Stomach (tissue), 19 donors: ENCODE measurements at places on chromosomes 3 and 15. TPM values are rescaled to one million over a fixed set of nuclear protein-coding genes. Genes with fewer than 3 reads are reported as not detected.

DNA sequence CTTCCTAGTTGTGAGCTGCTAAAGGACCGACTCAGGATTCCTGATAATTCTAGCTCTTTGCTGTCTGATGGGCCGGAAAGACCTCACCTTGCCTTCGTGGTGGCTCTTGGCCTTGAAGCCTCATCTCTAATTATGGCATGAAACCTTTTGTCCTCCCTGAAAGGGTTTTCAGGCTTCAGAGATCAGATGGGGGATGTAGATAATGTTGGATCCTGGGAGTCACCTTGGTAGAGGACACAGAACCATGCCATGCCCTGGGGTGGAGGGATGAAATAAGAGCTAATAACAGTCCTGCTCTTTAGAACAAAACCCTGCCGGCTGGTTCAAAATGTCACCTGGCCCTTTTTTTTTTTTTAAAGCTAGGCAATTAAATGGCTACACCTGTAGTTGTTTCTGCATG is 50.8 kb upstream of the SYN2 start:
- no peak for DNase-seq

Gene DPPA2
- not detected for total RNA-seq

DNA sequence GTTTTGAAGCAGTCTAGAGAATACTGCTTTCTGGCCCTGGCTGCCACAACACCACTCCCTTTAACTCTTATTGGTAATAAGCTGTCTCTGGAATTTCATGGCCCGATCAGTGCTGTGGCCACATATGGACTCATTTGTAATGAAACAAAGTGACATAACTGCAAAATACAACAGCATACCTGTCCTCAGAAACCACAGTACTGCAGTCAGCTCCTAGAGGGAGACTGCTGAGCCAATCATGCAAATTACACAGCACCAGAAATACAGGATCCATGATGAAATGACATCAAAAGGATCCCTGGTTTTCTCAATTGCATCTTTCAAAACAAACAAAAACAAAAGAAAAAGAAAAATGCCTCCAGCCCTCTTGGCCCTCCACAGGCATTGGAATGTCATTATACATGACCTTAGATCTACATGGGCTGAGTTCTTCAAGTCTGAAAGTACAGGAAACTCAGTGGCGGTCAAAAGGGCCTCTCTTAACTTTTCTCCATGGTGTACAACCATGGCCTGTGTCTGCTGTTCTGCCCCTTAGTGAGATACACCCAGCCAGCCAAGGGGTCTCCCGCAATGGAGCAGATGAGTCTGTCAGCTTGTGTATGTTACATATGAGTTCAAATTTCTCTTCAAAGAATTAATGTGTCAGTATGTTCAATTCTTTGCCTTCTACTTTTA is 24.9 kb upstream of the KBTBD12 start:
- no peak for DNase-seq

Gene PRSS50
- total RNA-seq, result not detected

Gene ACP3
- 3.5 TPM for total RNA-seq

DNA sequence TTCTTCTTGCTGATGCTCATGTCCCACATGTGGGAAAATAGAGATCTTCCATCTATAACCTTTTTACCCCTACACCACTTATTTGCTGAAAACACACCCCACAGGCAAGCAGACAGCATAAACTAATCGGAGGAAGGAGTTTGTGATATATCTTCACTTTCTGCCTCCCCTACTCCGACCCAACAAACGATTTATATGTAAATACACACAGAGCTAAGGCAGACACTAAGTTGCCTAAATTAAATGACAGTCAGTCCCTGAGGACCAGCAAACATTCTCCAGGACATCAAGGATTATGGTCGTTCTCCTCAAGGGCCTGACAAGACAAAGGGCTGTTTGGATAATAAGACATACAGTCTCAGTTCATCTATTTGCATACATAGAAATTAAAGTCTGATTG is 552.5 kb downstream of the ROBO1 start:
- no peak for DNase-seq

Gene EPHA3
- total RNA-seq, result 0.29 TPM

- DNase-seq, result no peak
Observed at GRCh38 chr3:24018784-24019570, 73.9 kb downstream of the NR1D2 start.

- DNase-seq, result no peak
Observed at GRCh38 chr3:75395580-75396315, 268.4 kb upstream of the FRG2C start.

Gene EFCAB12
- total RNA-seq, result not detected

DNA sequence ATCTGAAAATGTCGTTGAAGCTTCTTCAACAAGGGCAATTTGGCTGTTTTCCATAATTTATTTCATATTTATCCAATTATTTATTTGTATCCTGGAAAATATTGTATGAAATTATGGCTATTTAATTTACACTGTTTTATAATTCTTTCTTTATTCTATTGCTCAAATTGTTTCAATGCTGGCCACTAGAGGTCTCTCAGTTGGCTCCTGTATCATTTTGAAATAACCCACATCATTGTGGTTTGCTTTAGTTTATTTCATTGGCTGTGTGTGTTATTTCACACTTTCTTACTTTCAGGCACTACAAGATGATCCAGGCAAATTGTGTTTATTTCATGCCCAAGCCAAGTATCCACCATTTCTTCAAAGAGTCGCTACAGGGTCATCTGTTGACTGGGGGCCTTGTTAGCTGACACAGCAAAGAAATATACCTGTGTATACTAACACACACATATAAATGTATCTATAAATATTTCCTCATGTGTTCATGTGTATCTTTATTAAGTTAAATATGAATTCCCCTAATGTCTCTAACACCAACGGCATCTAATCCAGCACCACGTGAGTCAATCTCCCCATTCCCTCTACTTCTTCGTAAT is 86.2 kb downstream of the NPAP1 start:
- peak; percentile 17 for DNase-seq

Gene IMPDH2
- total RNA-seq, result 83.2 TPM

Gene PPIB
- total RNA-seq, result 176 TPM

GRCh38 chr3:38829404-38829803 is 13.4 kb upstream of the SCN10A start:
- DNase-seq, result peak; percentile 56

Gene MESP2
- total RNA-seq, result not detected

DNA sequence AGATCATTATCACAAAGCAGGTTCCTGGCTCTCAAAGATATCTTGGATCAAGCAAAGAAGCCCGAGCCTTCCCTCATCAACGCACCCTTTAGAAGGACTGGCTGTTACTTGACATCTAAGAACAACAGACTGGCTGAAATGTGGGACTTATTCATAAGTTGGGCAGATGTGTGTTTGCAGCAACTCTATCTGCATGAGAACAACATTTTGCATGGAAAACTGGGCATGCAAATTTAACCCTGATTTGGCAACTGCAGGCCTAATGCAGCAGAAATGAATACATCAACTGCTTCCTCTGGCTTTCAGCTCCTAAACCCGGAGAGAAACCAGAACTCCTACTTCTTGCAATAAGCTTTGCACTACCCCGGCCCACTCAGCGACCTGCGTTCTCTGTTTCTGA is 35.0 kb upstream of the FOXP1 start:
- DNase-seq, result no peak

Gene SLC7A14
- total RNA-seq, result not detected

- DNase-seq, result no peak
Observed at GRCh38 chr3:8966820-8967348, 3.6 kb upstream of the RAD18 start.

Gene TMIE
- 0.55 TPM for total RNA-seq

Gene IQCF5
- not detected for total RNA-seq

DNA sequence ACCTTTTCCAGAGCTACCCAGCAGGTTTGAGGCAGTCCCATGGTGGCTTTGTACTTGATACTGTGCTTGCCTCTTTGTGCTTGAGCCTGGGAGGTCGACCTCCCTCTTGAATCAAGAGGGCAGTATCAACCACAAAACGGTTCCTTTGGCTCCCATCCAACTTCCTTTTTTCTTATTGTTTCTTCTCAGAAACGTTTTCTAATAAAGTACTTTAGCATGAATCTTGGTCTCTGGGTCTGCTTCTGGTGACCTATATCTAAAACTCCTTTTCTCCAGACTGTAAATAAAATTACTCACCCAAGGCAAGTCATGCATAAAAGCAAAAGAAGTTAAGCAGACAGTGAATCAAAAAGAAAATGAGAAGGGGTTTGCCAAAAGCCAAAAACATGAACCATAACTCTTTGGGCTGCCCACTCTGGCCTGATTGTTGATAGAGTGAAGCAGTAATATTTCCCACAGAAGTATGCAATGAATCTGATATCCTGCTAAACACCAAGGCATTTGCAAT is 112.2 kb upstream of the SLC4A7 start:
- DNase-seq, result peak; percentile 59

DNA sequence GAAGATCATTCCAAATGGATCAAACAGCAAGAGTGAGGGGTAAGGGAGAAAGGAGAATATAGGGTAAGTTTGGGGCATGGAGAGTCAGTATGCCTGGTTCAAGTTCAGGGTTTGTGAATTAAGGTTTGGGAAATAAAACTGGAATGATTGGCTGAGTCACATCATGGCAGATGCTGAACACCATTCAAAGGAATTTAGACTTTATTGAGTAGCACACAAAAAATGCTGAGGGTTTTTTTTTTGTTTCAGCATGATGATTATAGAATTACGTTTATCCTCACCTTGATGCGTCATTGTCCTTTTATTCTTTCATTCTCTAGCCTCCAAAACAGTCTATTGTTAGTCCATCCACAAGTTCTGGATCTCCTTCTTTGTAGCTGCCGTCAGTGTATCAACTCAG is 220.0 kb upstream of the UMPS start:
- DNase-seq, result no peak

DNA sequence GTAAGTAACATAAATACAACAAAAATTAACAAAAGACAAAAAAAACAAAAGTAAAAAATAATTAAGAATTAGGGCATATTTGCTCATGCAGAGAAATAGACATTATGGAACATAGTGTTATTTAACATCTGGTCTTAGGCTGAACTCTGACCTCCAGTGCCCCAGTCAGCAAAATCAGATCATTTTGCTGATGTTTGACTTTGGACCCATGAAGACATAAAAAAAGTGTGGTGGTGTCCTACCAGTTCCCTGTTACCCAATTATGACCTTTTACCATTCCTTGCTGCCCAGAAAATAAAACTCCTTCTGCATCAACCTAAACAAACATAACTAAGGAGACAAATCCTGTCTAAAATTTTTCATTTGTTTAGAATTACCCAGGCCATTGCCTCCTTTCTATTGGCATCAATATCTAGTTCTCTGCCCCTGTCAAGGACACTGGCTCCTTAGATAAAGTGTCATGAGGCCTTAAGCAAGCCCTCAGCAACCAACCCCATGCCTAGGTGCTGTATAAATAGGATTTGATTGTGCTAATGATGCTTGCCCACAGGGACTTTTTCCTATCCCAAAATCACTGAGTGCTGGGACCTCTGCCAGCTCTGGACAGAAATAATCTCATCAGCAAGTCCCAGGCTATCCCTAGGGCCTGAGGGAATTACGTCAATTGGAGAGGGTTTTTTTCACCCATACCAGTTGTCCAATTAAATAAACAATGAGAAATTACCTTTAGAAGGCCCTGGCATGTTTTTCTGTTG is 334.5 kb upstream of the UMPS start:
- peak; percentile 57 for DNase-seq

Gene GOLGA8G
- not detected for total RNA-seq

GRCh38 chr3:195752546-195753331 is 32.0 kb downstream of the MUC20 start:
- DNase-seq, result no peak

DNA sequence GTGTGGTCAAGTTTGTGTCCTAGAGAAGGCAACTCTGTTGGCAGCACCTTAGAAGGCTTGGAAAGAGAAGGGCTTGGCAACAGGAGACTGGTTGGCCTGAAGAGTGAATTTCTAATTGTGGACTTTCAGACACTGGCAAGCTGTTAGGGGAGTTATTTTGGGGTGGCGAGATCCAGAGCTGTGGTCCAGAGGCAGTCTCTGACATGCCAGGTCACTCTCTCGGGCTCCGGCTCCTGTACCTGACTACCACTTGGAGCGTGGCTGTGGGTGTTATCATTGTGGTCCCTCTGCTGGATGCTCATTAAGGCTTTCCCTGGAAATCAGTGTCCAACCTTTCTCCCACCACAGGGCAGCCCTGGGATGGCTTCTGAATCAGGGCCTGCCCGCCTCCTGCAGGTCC is 209.0 kb downstream of the SLCO3A1 start:
- DNase-seq, result no peak

DNA sequence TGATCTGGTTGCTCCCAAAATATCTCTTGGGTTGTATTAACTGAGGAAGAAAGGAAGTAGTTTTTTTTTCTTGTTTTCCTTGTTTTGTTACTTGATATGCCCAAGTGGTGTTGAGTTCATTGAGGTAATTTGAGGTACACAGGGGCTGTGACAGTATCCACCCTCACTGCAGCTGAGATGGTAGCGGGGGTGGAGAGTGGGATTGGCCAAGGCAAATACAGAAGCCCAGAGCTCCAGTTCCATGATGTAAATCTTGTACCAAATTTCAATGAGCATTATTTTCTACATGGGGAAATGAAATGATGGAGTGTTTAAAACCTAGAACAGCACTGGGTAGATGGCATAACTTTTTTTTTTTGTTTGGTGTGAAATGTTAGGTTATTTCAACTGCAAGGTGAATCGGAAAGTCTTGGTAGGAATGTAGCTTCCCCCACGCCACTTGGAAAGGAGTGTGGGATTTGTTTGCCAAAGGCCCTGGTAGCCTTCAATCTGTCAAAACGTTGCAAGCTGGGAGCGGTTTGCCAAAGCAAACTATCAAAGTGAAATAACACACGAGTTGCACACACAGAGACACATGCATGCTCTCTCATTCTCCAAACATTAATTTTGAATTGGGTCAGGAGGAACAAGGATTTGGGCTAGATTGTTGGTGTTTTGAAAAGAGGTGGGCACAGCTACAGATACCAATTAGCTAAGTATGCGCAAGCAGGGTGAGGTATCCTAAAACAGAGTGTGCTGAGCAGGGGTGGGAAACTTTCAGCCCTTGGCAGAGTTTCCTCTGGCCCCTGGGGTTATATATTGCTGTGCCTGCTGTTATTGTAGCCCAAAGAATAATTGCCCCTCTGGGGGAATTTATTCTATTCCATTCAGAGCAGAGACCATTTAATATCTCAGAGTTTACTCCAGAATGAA is 34.6 kb downstream of the THSD4 start:
- peak; percentile 56 for DNase-seq

Gene CSPG5
- total RNA-seq, result 3.8 TPM

Gene ALDH1A2
- total RNA-seq, result not detected

Gene CPB1
- 0.92 TPM for total RNA-seq
